ENCODE measurements at places on chromosomes 6 and 20.

- no peak for DNase-seq
Measured at GRCh38 chr6:95882371-95882770, 133.4 kb upstream of the FUT9 start.

- DNase-seq, result no peak
Measured at GRCh38 chr6:1029141-1029540, 282.8 kb upstream of the FOXQ1 start.

GRCh38 chr6:128558924-128559323 is 38.5 kb upstream of the PTPRK start:
- DNase-seq, result no peak

DNA sequence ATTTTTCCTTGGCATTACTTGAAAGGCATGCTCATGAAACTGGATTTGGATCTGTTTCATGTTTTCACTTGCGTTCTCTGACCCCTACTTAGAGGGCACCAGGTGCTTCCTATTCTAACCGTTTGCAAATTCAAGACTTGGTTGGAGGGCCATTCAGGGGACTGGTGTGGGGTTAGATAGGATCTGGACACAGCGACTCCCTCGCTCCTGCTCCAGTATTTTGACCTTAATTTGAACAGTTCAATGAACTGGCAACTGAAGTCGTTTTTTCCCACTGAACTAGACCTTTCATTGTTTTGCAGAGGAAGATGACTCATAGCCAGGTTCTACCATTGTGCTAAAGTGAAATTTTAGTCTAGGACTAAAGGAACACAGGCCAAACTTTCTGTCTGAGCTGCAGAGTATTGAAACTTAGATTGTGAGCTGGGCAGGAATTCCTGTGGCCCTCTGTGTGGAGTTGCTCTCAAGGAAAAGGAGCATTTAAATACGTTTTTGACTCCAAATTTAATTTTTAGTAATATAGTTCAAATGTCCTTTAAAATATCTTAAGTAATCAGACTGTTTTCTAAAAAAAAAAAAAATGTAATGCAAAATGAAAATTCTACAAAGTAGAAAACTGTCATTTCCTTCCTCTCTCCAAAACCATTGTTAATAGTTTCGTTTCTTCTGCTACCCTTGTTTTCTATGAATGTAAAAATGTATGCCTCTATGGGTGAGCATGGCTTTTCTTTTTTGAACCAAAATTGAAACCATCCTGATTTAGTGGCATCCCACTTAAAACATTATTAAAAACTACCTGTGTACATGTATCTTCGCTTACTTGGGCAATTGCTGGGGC is 64.8 kb downstream of the UTRN start:
- DNase-seq, result no peak

- no peak for DNase-seq
Measured at GRCh38 chr6:112933947-112934346, 586.8 kb downstream of the RFPL4B start.

GRCh38 chr20:61956396-61957342 is 109.0 kb downstream of the TAF4 start:
- DNase-seq, result no peak

GRCh38 chr6:1188199-1188598 is 123.7 kb upstream of the FOXQ1 start:
- no peak for DNase-seq

GRCh38 chr6:703552-703951 is 10.6 kb upstream of the EXOC2 start:
- DNase-seq, result no peak

DNA sequence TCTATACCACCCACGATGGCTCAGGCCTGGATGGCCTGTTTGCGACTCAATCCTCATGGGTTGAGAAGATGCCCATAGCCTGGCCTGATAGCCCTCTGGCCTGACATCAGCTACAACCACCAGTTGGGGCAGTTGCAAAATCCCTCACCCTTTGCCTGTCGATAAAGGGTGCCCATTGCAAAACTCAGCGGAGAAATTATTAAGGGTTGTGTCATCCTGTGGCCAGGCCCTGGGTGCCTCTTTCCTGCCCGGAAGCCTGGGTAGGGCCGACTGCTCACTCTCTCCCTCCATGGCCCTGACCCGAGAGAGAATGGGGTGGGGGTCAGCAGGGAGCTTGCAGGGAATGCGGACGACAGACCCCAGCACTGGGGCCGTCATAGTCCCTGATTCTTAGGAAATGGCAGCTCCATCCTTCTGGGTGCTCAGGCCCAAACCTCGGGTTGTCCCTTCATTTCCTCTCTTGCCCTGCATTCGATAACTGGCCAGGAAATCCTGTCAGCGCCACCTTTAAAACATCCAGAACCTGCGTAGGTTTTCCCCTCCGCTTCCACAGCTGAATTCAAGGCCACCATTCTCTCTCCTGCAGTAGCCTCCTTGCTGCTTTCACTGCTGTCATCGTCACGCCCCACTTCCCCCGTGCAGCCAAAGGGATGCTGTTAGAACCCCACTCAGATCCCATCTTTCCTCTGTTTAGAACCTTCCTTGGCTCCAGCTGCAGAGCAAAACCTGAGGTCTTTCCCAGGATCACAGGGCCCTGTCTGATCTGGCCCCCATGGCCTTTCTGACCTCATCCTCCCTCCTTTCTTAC is 31.1 kb downstream of the CEBPB start:
- peak; percentile 51 for DNase-seq

- no peak for DNase-seq
Measured at GRCh38 chr6:148839044-148839443, 92.2 kb downstream of the UST start.

DNA sequence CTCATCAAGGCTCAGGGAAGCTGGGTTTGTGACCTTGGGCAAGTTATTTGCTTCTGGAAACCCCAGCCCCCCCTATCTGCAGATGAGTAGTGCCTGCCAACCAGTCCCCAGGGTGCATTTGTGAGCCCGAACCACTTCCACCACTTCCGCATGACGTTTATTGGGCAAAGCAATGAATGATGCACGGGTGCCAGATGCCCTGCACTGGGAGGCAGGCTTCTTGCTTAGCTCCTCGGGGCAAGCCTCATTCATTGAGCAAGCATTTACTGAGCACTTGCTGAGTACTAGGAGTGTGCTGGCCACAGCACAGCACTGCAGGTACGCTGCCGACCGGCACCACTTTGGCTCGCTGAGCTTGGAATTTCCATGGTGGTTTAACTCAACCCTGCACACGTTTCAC is 60.2 kb downstream of the GNAS-AS1 start:
- no peak for DNase-seq

- DNase-seq, result no peak
Measured at GRCh38 chr6:70874181-70874913, 82.5 kb downstream of the B3GAT2 start.

GRCh38 chr20:13552061-13552460 is 86.7 kb downstream of the TASP1 start:
- DNase-seq, result no peak

DNA sequence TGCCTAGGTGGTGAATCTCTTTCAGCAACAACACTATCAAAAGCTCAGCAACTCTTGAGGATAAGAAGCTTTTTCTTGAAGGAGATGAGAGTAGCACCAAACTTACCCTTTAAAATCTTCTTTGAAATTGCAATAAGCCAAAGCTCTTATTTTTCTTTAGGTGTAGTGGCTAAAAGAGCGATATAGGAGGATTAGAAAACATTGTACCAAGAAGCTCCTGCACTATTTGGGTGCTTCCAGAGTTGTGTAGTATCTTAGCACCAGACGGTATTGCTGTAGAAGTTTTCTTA is 1.2 kb downstream of the FUT9 start:
- DNase-seq, result no peak

- no peak for DNase-seq
Measured at GRCh38 chr20:51497542-51498467, 44.7 kb downstream of the NFATC2 start.

DNA sequence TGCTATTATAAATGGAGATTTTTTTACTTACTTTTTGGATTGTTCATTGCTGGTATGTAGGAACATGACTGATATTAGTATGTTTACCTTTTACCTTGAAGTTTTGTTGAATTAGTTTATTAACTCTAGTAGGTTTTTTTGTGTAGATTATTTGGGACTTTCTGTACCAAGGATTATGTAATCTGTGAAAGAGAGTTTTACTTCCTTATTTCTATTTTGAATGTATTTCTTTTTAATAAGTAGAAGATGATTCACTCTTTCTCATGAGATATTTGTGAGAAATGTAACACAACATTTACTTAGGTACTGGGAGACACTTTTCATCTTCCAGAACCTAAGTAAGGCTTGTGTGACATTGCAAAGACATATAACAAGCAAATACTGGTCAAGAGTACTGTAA is 473.9 kb upstream of the HS3ST5 start:
- DNase-seq, result no peak

GRCh38 chr6:145715426-145715825 is 19.9 kb downstream of the EPM2A start:
- no peak for DNase-seq

DNA sequence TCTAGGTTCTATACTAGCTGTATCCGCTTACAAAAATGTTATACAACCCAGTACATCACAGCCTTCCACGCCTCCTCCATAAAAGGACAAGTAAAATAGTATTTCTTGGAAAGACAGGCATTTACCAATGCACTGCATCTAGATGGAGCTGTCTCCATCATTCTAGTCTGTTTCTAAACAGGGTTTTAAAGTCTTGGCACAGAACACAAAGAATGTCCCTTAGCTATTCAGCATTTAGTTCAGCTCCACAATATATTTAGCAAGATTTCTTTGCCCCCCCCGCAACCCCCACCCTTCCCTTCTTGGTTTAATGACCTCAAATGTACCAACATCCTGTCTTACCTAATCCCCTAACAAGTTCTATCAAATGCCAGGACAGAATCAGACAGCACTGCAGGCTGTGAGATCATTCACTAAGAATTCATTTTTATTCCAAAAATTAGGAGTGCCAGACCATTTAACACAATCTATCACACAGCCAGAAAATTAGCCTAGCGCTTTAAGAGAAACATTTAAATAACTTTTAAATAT is 198.6 kb downstream of the BACH2 start:
- DNase-seq, result peak; percentile 30

GRCh38 chr6:42796171-42796570 is 14.3 kb downstream of the BICRAL start:
- no peak for DNase-seq

- no peak for DNase-seq
Measured at GRCh38 chr20:5855939-5856338, 94.4 kb downstream of the TRMT6 start.

GRCh38 chr6:102216232-102216631 is 822.7 kb downstream of the GRIK2 start:
- DNase-seq, result no peak

- DNase-seq, result no peak
Measured at GRCh38 chr6:87789198-87789899, 87.3 kb upstream of the AKIRIN2 start.

GRCh38 chr6:11917951-11918738 is 94.0 kb upstream of the HIVEP1 start:
- DNase-seq, result peak; percentile 20

GRCh38 chr20:61027218-61027617 is 224.8 kb upstream of the CDH4 start:
- no peak for DNase-seq

DNA sequence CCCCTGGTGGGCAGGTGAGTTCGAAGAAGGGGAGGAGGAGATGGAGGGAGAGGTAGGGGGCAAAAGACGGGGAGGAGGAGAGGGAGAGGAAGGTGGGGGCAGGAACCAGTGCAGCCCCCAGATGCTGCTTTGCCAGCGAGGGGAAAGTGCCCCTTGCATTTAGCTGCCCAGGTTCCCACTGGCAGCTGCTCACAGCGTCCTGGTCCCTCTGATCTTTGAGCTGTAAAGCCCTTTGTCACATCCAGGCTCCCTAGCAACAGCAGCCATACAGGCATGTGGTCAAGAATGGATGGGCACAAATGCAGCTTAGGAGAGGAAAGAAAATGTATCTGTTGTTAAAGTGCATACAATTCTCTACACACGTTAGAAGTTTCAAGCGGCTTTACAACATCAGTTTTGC is 160.9 kb downstream of the CD83 start:
- no peak for DNase-seq

- DNase-seq, result no peak
Measured at GRCh38 chr6:20846602-20847028, 312.4 kb downstream of the CDKAL1 start.

DNA sequence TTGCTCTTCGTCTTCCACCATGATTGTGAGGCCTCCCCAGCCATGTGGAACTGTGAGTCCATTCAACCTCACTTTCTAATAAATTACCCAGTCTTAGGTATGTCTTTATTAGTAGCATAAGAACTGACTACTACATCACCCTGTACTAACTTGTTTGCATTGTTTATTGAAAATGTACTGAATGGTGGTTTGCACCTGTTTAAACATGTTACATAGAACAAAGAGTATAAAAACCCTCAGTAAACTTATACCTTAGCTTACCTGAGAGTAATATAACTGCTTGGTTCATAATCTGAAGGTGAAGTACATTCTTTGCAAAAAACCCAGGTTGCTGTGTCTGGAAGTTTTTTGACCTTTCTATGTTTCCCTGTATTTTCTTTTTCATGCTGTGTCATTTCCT is 777.8 kb downstream of the TBC1D32 start:
- DNase-seq, result no peak

DNA sequence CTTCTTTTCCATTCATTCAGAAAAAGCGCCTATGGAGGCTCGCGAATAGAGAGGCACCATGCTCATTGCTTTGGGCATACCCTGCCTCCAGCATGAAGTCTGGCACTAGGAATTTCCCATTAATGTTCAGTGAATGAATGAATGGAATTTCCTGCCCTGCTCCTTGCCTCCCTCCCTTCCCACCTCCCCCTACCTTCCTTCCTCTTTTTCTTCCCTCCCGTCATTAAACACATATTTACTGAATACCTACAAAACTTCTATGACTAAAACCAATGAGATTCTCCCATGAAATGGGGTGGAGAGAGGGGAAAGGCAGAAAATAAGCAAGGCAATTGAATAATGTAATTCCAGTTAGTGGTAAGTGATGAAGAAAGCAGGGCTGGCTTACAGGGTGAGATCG is 213.8 kb upstream of the AGPAT4 start:
- DNase-seq, result no peak

DNA sequence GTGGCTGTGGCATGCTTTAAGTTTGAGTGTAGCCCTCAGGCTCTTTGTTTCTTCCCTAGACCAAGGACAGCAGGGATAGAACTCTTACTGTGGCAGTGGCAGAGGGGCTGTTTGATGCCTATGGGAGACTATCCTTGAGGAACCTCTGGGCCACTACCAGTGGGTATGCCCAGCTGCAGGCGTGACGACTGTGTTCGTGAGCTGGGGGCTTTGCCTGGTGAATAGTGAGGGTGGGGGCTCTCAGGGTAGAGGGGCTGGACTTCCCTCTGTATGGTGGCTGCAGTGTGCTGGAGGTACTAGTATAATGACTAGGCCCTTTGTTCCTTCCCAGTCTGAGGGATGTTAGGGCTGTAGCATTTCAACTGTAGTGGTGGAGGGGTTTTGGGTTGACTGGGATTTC is 1242.0 kb downstream of the KHDRBS2 start:
- no peak for DNase-seq

DNA sequence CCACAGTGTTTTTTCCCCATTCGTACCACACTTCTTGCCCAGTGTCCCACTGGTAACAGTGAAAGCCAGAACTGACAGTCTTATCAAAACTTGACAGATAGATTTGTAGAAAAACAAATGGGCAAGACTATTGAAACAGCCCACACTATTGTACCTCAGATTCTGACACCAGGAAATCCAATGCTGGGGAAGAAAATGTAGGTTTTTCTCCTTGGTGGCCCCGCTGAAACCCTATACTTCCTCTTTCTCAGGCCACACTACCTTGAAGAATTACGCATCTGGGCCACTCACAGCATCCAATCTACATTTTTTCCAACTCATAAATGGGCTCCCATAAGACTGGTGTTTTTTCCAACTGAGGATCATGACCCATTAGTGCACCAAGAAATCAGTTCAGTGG is 90.9 kb upstream of the HDDC2 start:
- no peak for DNase-seq

- DNase-seq, result no peak
Measured at GRCh38 chr6:11282875-11283274, 50.4 kb upstream of the NEDD9 start.

- DNase-seq, result no peak
Measured at GRCh38 chr20:19511931-19512330, 246.1 kb upstream of the RIN2 start.
